ENCODE measurements at places on chromosomes 4 and X.

DNA sequence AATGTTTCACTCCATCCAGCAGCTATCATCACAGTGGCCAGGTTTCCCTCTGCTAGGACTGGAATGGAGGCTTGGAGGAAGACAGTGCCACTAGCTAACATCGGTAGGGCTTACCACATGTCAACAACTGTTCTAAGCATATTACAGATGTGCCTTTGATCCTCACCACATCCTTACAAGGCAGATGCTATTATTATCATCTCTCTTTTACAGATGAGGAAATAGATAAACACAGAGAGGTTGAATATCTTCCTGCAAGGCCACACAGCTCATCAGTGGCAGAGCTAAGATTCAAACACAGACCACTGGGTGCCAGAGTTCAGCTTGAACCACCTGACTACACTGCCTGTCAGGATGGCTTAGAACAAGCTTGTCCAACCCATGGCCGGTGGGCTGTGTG, 47.4 kb downstream of the MAMLD1 start:
- no peak for DNase-seq

- DNase-seq = no peak
These were observed 35.3 kb upstream of the CXCL8 start for GRCh38 chr4:73705056-73705432.

GRCh38 chrX:73876911-73877310, 313.9 kb downstream of the CHIC1 start:
- DNase-seq = no peak

- no peak for DNase-seq
These were observed 5.7 kb downstream of the IL2 start for GRCh38 chr4:122450847-122451246.

DNA sequence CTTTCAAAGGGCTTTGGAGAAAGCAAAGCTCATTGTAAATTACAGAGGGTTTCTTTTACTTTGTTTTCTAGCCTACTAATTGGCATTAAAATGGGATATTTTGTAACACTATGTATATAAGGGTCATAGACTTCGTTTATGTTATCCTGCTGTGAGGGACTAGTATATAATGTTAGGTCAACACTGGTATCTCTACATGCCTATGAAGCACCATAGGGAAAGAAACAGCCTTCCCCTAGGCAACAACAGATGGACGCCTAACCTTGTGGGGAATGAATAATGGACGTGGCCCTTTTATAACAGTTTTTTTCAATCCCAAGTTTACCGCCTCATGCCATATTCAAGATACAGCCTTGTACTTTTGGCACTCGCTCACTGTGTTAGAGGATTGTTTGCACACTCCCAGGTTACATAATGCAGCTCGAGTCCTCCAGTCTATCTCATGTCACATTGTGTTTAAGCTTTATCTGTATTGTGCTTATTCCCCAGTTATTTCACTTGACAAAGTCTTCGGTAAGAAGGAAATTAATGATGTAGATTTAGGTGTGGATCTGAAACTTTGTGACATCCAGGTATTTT, 711.0 kb downstream of the RPA4 start:
- no peak for DNase-seq

DNA sequence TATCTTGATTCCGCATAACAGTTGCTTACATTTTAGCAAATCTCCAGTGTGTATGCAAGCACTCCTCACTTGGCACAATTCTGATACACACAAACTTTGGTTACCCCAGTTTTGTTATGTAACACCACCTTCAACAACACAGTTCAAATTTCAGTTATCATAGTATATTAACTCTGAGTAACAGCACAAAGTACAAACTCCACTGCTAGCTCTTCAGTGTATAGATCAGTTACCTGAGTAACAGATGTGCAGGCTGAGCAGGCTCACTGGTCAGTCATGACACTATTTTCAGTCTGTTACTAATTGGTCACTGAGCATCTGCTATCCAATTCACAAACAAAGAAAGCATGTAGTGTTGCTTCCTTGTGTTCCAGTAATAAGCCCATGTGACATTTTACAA, 55.4 kb downstream of the PKD2 start:
- DNase-seq = no peak

DNA sequence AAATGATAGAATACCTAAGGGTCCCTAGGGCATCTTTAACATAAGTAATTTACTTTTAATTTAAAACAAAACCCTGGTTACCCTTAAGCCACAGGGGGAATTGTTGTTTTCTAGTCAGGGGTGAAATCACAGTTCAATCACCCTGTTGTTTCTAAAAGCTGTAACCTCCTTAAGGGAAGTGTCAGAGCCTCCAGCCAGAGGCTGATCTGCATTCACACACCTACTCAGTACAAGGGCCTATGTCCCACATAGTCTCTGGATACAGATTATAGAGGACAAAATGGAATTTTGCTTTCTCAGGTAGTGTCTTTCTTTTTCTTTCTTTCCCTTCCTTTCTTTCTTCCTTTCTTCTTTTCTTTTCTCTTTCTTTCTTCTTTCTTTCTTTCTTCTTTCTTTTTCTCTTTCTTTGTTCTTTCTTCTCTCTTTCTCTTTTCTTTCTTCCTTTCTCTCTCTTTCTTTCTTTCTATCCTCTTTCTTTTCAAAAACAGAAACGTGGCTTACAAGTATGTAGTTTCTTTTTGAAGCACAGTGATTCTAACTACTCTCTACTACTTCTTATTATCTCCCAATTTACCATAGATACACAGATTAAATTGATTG, 31.1 kb upstream of the BMPR1B start:
- DNase-seq = no peak

- no peak for DNase-seq
These were observed 136.0 kb downstream of the GUCY2F start for GRCh38 chrX:109345856-109346255.

GRCh38 chrX:83008415-83008814, 499.7 kb upstream of the POU3F4 start:
- DNase-seq = no peak

DNA sequence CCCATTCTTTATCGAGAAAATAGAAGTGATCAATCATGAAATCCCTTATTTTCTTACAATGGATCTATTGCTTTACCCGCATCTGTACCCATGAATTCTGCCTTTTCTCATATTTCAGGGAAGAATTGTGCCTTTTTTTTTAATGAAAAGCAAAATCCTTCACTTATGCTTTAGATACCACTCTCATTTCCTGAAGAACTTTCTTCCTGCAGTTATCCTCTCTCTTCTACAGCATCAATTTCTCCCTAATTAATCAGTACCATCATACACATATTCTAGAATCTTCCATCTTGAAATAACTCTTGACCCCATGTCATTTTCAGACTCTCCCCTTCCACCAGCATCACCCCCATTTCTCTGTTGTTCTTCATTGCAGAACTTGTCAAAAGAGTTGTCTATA, 26.6 kb downstream of the ARL9 start:
- no peak for DNase-seq

GRCh38 chr4:176054942-176055341, 10.7 kb upstream of the WDR17 start:
- DNase-seq = no peak

- no peak for DNase-seq
These were observed 115.0 kb downstream of the TRIML1 start for GRCh38 chr4:188254211-188254610.

DNA sequence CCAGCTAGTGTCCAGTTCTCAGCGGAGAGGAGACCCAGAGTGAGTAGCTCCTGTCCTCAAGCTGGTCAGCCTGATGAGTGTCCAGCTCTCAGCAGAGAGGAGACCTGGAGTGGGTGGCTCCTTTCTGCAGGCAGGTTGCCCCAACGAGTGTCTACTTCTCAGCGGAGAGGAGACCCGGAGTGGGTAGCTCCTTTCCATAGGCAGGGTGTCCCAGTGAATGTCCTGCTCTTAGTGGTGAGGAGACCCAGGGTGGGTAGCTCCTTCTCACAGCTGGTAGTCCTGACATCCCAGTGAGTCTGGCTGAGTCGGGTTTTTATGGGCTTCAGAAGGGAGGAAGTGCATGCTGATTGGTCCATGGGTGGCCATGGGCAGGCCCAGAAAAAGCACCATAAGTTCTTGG, 55.7 kb upstream of the NUDT6 start:
- DNase-seq = no peak

DNA sequence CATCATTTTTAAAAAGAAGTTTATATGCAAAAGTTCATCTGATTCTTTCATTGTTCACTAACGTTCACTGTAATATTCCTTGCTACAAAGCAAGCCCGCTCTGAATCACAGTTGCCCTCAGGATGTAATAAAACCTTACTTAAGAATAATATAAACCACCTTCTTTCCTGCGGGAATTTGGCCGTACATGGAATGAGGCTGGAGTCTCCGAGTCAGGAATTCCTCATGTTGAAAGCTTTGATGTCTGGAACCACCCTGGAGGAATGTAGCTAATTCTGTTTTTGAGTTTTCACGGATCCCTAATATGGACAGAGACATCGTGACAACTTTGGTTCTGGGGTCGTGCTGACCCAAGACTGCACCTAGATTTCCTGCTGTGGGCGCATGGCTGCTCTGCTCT, 58.5 kb downstream of the CRLF2 start:
- no peak for DNase-seq

DNA sequence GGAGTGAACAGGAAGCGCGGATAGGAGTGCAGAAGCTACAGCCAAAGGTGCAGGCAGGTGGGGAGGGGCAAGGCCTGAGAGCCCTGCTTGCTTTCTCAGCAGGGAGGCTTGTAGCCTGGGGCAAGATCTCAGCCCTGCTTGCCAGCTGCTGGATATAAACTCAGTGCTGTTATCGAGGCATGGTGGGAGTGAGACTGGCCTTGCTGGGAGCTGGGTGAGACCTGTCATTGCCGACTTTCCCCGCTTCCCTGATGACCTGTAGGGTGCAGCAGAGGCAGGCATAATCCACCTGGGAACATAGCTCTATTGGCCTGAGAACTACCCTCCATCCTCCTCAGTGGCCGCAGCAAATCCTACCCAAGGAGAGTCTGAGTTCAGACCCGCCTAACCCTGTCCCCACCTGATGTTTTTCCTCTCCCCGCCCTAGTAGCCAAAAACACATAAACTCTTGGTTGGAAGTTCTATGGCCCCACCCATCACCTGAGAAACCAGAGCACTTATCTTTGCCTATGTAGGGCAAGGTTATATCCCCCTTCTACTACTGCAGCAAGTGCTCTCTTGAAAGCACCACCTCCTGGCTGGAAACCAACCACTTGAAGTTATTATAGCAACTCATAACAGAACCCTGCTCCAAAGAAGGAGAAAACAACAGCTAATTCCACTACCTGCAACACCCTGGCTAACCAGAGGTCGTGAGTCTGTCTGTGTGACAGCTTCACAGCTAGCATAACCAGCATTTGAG, 80.7 kb downstream of the FHIP1A start:
- DNase-seq = no peak

GRCh38 chrX:74536832-74537371, 77.5 kb downstream of the RLIM start:
- no peak for DNase-seq

DNA sequence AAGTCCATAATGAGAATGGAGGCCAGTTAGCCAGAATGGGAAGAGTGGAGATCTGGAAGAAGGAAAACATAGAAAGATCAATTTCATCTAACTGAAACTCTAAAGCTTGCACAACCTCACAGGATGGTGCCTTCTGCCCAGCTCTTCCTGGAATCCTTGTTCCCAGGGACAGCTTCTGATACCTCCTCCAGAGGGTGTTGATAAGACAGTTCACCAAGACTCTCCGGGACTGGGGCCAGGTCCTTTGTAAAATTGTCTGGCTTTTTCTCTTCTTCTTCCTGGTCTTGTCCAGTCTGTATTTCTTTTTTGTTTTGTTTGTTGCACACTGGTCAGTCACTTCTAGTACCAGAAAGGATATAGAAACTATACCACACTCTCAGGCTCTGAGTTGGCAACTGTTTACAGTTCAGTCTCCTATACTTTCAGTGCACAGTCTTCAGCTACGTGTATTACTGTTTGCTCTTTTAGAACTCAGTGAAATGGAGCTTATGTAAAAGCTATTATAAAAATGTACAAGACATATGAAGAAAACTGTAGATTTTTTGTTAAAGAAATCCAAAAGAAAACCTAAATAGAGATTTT, 142.8 kb upstream of the RPL34 start:
- no peak for DNase-seq

GRCh38 chr4:86586160-86586572, 7.9 kb upstream of the PTPN13 start:
- no peak for DNase-seq

DNA sequence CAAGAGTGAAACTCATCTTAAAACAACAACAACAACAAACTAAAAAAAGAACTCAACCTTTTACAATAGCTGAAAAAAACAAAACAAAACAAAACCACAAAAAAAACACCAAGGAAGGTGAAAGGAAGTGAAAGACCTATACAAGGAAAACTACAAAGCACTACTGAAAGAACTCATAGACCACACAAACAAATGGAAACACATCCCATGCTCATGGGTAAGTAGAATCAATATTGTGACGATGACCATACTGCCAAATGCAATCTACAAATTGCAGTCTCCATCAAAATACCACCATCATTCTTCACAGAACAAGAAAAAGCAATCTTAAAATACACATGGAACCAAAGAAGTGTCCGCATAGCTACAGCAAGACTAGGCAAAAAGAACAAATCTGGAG, 41.5 kb upstream of the FGF2 start:
- DNase-seq = no peak

GRCh38 chr4:26048950-26049349, 134.9 kb downstream of the SMIM20 start:
- no peak for DNase-seq

- no peak for DNase-seq
These were observed 28.4 kb upstream of the MAPK10 start for GRCh38 chr4:86388252-86388651.

DNA sequence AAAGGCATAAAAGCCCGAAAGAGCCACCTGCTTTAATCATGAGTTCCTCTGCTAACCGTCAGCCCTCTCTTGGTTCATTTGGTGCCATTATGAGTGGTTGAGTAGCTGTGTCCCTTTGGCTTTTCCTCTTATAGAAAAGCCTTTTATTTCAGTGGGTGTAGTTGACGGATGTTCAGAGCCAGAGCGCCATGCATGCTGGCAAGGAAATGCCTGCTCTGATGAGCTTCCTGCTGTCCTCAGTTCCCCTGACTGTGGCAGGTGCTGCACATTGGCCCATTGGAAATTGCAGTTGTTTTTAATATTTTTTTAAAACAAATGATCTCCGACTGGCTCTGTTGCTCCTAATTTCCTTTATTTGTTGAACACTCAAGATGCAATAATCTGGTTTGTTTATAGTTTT, 77.3 kb upstream of the LIMCH1 start:
- DNase-seq = no peak

- no peak for DNase-seq
These were observed 234.7 kb downstream of the OR13H1 start for GRCh38 chrX:131778269-131779218.

GRCh38 chr4:14862891-14863290, 139.4 kb upstream of the CPEB2 start:
- no peak for DNase-seq

- no peak for DNase-seq
These were observed 13.9 kb upstream of the RASL11B start for GRCh38 chr4:52848254-52848653.

DNA sequence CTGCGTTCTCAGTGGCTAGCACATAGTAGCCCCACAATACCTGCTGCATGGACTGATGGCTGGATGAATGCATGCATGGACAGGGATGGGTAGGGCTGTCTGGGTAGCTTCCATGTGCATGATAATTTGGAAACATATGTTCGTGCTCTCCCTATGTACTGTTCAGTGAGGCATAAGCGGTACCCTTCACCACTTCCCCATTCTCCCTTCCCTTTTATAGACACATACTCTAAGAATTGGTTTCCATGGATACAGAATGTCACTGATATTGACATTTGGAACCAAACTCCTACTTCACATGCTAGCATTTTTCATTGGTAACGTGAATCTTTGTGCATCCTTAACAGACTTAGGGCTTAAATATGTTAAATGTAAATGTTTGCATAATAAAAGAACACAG, 20.4 kb downstream of the USP46 start:
- DNase-seq = no peak

Measured in NCI-H2107 (cell line).